ENCODE measurements at places on chromosomes 3 and 15. TPM values are rescaled to one million over a fixed set of nuclear protein-coding genes. Genes with fewer than 3 reads are reported as not detected.

ZNF106 gene
- 76.0 TPM for total RNA-seq

SLC7A14 gene
- 0.83 TPM for total RNA-seq

CCR1 gene
- not detected for total RNA-seq

SCN11A gene
- under 0.01 TPM for total RNA-seq

HPS3 gene
- 29.1 TPM for total RNA-seq

ST8SIA2 gene
- not detected for total RNA-seq

GOLGA8R gene
- 2.9 TPM for total RNA-seq

KATNBL1 gene
- 35.9 TPM for total RNA-seq

CYP1A2 gene
- total RNA-seq = not detected

GOLGA8A gene
- total RNA-seq = 20.2 TPM

SI gene
- not detected for total RNA-seq

TGM4 gene
- not detected for total RNA-seq

INTS14 gene
- total RNA-seq = 25.7 TPM

NSUN3 gene
- 22.0 TPM for total RNA-seq

ZNF710 gene
- total RNA-seq = 8.5 TPM

PGBD4 gene
- total RNA-seq = 3.9 TPM

ARHGEF3 gene
- 18.6 TPM for total RNA-seq

DCLK3 gene
- total RNA-seq = 0.59 TPM

ZNF445 gene
- total RNA-seq = 11.7 TPM

CACNA2D3 gene
- 0.03 TPM for total RNA-seq

AP3B2 gene
- total RNA-seq = 0.39 TPM

ISG20 gene
- 4.0 TPM for total RNA-seq

NECTIN3 gene
- 31.5 TPM for total RNA-seq

RUVBL1 gene
- total RNA-seq = 41.6 TPM

BAHD1 gene
- 10.4 TPM for total RNA-seq

SLC6A20 gene
- total RNA-seq = not detected

NDN gene
- 66.9 TPM for total RNA-seq

THPO gene
- 0.10 TPM for total RNA-seq

CD200R1 gene
- 0.07 TPM for total RNA-seq

TTLL13 gene
- total RNA-seq = not detected

AMOTL2 gene
- 117 TPM for total RNA-seq

LRRC3B gene
- not detected for total RNA-seq

ALG1L2 gene
- total RNA-seq = not detected

HYAL1 gene
- 2.5 TPM for total RNA-seq

AHSG gene
- not detected for total RNA-seq

LAMB2 gene
- total RNA-seq = 2,279 TPM

CAPN3 gene
- total RNA-seq = 1.6 TPM

LYZL4 gene
- total RNA-seq = not detected

C3orf49 gene
- not detected for total RNA-seq

CLDN18 gene
- total RNA-seq = not detected

HHLA2 gene
- not detected for total RNA-seq

XYLB gene
- 8.8 TPM for total RNA-seq

CDCP1 gene
- total RNA-seq = 87.6 TPM

LRTM1 gene
- total RNA-seq = not detected

IGSF10 gene
- 2.4 TPM for total RNA-seq

EIF4G1 gene
- total RNA-seq = 496 TPM

PODXL2 gene
- total RNA-seq = 5.4 TPM

GOLGA8O gene
- total RNA-seq = 0.96 TPM

CHRNA7 gene
- 1.2 TPM for total RNA-seq

DAG1 gene
- total RNA-seq = 115 TPM

ADIPOQ gene
- not detected for total RNA-seq

IGSF11 gene
- under 0.01 TPM for total RNA-seq

A4GNT gene
- not detected for total RNA-seq

RPSA gene
- total RNA-seq = 877 TPM

TRIM42 gene
- not detected for total RNA-seq

SNX1 gene
- total RNA-seq = 45.9 TPM

DUOXA2 gene
- total RNA-seq = not detected

HRG gene
- total RNA-seq = not detected

KBTBD13 gene
- total RNA-seq = not detected
